Iris pigment epithelial cell (primary cell): ENCODE measurements at places on chromosomes 3 and 15.

- no peak for DNase-seq
Measured at GRCh38 chr3:50585919-50586762, 16.8 kb downstream of the HEMK1 start.

DNA sequence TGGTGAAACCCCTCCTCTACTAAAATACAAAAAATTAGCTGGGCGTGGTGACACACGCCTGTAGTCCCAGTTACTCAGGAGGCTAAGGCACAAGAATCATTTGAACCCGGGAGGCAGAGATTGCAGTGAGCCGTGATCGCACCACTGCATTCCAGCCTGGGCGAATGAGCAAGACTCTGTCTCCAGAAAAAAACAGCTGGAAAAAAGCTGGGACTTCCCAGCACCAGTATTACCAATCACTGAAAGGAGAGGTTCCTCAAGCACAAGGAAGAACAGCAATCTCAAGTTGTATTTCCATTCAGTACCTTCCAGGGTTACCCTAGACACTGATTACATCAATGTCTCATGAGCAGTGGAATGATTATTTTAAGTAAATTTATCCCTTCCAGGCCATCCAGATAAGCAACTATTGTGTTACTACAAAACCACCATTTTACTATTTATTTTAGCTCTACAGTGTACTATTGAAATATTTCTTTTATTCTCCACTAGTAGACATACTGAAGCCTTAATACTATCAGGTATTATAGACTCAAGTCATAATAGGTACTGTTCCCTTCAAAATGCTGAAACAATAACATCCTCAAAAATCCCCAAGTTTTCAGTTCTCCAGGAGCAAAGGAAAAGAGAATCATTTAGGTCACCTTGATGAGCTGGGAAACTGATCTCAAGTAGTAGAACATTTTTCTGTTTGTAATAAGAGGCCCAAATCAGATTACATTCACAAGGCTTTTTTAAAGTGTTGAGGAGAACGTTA lies 54.8 kb upstream of the VGLL4 start:
- DNase-seq, result peak; percentile 34

GRCh38 chr3:26657348-26657976 lies 34.9 kb downstream of the LRRC3B start:
- no peak for DNase-seq

DNA sequence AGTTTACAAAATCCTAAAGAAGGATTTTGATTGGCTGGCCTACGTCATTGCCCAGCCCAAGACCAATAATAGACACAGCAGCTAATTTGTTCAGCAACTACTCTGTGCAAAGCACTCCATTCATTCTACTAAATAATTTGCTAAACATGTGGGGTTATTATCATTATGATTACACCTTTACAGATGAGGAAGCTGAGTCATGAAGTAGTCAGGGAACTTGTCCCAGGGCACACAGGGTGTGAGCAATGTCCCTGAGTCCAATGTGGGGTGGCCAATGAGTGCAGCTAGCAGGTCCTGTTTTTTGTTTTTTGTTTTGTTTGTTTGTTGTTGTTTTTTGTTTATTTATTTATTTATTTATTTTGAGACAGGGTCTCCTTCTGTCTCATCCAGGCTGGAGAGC lies 183.6 kb downstream of the ABHD5 start:
- no peak for DNase-seq

GRCh38 chr3:142947799-142948575 lies 15.5 kb downstream of the PAQR9 start:
- peak; percentile 9 for DNase-seq

- no peak for DNase-seq
Measured at GRCh38 chr3:172142864-172143451, 103.6 kb downstream of the FNDC3B start.

GRCh38 chr3:134620476-134621115 lies 30.2 kb downstream of the KY start:
- no peak for DNase-seq

- DNase-seq, result peak; percentile 76
Measured at GRCh38 chr3:179146911-179147513, 1.1 kb upstream of the PIK3CA start.

- no peak for DNase-seq
Measured at GRCh38 chr3:24229468-24230221, 265.0 kb downstream of the THRB start.

- DNase-seq, result no peak
Measured at GRCh38 chr15:66650433-66650832, 51.6 kb upstream of the SMAD6 start.

DNA sequence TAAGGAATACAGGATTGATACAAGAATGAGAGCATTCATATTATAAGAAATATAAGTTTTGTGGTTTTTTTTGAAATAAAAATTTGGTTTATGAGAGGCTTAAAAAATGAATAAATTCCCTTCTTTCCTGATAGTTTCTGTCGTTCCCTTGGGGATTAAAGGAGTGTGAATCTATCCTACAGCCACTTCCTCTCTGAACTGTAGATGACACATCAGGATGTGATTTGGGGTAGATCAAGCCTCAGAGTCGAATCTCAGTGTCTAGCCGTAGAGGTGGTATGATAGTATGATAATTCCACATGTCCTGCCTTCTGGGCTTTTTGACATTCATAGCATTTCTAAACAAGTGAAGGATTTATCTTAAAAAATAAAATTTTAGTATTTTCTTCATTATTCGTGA lies 343.1 kb downstream of the LPP start:
- peak; percentile 62 for DNase-seq

DNA sequence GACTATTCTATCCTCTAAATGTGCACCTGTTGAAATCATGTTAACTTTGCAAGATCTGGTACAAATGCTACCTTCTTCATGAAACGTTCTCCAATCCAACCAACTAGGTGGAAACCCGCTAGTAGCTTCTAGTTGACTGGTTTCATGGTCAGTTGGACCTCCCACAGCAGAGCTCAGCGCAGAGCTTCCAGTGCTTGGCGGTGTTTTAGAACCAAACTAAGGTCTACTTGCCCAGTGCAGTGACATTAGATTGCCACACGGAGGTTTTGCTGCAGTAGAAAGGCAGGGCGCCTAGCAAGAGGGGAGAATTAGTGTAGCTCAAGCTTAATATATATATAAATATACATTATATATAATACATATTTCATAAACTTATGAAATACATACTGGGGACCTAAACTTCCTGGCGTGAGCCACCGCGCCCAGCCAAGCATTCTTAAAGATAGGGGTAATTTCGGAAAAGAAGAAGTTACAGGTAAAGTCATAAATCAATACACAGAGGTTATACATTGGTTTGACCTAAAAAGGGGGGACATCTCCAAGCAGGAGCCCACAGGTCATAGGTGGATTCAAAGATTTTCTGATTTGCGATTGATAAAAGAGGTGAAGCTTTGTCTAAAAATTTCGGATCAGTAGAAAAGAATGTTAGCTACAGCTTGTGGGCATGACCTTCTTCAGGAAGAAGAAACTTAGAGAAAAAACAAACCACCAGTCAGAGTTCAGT lies 2.1 kb upstream of the OXSR1 start:
- DNase-seq, result no peak

DNA sequence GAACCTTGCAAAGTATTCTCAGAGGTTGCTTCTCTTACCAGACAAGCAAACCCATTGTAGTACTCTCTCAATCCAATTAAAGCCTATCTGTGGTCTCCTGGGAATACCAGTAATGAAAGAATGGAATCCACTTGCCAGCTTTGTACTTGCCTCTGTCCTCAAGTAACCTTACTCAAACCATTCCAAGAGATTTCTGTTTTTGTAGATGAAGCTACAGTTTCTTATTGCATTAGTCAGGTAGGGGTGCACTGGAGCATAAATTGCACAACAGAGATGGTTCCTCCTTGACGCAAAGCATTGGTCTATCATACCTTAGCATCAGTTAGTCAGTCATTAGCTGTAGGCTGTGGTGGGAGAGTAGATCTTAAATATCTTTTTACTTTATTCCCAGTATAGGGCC lies 52.9 kb downstream of the BTLA start:
- peak; percentile 64 for DNase-seq

DNA sequence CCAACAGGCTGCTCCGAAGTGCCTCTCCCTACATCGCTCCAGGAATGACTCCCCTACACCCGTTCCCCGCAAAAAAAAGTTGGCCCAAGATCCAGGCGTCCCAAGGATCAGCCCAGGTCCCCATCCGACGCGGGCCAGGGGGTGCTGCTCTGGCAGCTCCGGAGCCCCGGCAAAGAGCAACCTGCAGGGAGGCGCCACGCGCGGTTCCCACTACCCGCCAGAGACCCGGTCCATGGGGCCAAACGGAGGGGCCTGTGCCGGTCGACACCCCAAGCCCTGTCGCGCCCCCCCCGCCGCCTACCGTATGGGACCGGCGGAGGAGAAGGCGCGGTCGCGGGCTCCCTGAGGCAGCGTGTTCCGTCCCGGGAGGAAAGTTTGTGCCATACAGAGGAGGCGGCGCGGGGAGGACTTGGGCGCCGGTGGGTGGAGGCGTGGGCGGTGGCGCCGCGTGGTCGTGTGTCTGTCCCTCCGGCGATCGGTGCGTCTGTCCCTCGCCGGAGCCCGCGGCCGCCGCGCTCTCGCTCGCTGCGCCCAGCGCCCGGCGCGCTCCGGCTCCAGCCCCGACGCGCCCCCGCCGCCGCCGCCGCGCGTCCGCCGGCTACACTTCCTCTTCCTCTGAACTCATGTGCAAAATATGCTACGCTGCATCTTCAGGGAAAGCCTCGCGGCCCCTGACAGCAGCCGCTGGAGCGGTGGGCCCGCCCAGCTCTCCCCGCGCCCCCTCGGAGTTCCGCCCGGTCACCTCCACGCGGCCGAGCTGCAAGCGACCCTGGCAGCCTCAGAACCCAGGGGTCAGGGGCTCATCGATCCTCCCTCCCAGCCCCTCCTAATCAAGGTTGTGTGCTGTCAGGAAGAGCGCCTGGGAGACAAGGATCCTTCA lies at the start of gene RFTN1:
Gene RFTN1, minus strand, starts transcription at position 559 of the 880 bp plus-strand sequence. CDS start 19,830 bp downstream, outside the sequence.
- DNase-seq, result peak; percentile 78

DNA sequence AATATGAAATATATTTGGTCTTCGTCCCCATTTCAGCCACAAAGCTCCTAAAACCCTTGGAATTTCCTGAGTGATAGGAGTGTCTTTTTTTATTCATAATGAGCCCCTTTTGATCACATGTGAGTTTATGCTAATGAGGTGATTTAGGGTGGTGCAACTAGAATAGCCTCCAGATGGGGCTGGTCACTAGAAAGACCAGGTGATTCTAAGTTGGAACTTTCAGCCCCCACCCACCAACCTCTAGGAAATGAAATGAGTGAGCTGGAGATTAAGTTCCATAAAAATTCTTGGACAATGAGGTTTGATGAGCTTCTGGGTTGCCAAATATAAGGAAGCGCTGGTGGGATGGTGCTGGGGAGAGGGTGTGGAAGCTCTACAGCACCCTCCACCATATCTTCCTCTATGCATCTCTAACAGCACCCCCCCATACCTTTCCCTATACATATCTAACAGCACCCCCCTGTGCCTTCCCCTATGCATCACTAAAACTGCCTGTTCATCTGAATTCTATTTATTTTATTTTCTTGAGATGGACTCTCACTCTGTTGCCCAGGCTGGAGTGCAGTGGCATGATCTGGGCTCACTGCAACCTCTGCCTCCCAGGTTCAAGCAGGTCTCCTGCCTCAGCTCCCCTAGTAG lies 2.1 kb upstream of the SMCO1 start:
- no peak for DNase-seq

GRCh38 chr3:99199021-99199420 lies 297.5 kb upstream of the DCBLD2 start:
- DNase-seq, result no peak

DNA sequence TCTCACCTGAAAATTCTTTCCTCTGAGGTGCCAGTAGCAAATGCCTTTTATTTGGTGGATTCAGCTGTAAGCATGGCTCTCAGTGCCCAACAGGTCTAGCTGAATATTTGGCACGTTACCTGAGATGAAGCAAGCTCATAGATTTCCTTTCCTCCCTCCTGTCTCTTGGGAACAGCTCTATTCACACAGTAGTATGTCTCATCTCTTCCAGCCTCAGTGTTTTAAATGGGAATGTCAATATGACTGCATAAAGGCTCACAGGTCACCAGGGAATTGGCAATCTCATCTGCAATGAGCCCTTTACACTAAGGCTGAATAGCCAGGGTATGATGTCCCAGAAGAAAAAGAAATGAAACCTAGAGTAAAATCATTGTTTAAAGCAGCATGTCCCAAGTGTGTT lies 733.5 kb downstream of the NTRK3 start:
- DNase-seq, result no peak

DNA sequence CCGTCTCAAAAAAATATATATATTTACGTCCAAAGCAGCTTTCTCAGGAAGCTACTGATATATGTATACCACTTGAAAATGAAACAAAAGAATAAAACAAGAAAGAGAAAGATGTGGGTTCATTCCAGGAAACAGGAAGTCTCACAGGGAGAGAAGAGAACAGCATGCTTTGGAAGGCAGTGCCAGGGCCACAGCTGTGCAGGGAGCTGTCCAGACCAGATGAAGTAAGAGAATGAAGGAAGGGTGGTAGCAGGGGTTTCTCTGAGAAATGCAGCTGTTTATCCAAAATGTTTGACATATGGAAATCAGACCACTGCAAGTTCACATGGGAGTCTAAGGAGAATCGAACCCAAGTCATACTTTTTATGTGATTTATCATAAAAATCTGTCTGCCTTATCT lies 8.9 kb upstream of the GPR27 start:
- DNase-seq, result no peak

GRCh38 chr3:132660052-132660810 lies at the start of gene UBA5:
Gene UBA5 (plus strand): TSS chr3:132660329. CDS start chr3:132660538, 209 bp downstream.
- peak; percentile 63 for DNase-seq

DNA sequence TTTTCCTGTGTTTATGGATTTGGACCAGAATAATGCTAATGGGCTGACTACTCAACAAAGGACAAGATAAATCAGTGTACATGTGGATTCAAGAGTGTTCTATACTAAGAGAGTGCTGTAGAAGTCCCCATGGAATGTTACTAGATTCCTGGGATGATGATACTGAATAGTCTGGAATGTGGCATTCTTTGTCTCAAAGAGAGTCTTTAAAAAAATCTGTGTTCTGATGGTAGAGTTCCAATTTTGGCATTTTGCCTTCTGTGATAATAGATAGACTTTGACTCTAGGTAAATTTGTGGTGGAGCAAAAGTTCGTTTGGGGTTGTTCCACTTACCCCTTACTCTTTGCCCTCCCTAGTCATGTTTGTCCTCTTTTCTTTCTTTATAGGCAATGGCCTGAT lies 43.7 kb downstream of the NMD3 start:
- DNase-seq, result peak; percentile 15

- DNase-seq, result no peak
Measured at GRCh38 chr3:195407531-195408409, 35.0 kb downstream of the ACAP2 start.

DNA sequence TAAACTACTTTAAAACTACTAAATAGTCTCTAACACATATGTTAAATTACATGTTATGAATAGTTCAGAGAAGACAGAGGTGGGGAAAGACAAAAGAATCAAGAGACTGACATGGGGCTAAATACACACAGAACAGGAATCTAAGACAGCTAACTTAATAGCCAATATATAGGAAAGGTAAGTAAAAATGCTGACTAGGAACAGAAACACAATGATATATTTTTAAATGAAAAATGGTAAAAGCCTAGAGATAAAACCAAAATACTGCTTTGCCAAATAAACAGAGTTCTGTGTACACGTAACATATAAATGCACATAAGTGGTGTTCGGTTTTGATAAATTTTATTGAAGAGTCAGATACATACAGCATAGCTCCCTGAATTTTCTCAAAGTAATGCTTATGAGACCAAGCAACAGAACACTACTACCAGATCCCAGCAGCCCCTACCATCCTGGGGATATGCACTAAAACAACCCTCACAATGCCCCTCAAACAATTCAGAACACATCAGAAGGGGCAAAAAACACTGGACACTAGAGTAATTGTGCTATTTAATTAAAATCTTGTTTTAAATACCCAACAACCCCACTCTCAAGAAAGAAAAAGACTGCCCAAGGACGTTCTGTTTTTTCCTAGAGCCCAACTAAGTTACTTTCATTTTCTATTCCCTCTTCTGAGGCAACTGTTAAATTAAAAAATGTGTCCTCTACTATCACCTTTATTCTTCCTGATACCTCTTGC lies 121.1 kb downstream of the ADAM10 start:
- DNase-seq, result peak; percentile 31
